Lower leg skin (tissue), 4 donors: ENCODE measurements at places on chromosomes 7 and 10. TPM values are rescaled to one million over a fixed set of nuclear protein-coding genes. Genes with fewer than 3 reads are reported as not detected.

ERVW-1 gene
- not detected for total RNA-seq

CREB5 gene
- total RNA-seq = 15.0 TPM

MACC1 gene
- 15.9 TPM for total RNA-seq

HMX3 gene
- total RNA-seq = not detected

CYP51A1 gene
- total RNA-seq = 62.4 TPM

NPY4R2 gene
- not detected for total RNA-seq

SERPINE1 gene
- 8.9 TPM for total RNA-seq

OR6B1 gene
- not detected for total RNA-seq

MLXIPL gene
- 1.3 TPM for total RNA-seq

APBB1IP gene
- total RNA-seq = 2.5 TPM

AKR1C4 gene
- not detected for total RNA-seq

UFSP1 gene
- 6.1 TPM for total RNA-seq

CYP2C8 gene
- not detected for total RNA-seq

PNLIPRP2 gene
- not detected for total RNA-seq

BHLHA15 gene
- total RNA-seq = 18.5 TPM

OR2A5 gene
- total RNA-seq = not detected

PAPOLB gene
- total RNA-seq = not detected

SHH gene
- total RNA-seq = not detected

C1QL3 gene
- not detected for total RNA-seq

CDK14 gene
- 8.4 TPM for total RNA-seq

MYL7 gene
- not detected for total RNA-seq

OR2A7 gene
- total RNA-seq = 52.1 TPM

ZFYVE27 gene
- total RNA-seq = 22.0 TPM

SLC18A3 gene
- total RNA-seq = not detected

FKBP6 gene
- 0.15 TPM for total RNA-seq

CRPPA gene
- 1.5 TPM for total RNA-seq

SFTPA1 gene
- not detected for total RNA-seq

TACR2 gene
- total RNA-seq = not detected

DBF4 gene
- 8.0 TPM for total RNA-seq

AUTS2 gene
- total RNA-seq = 41.9 TPM

KRIT1 gene
- 59.0 TPM for total RNA-seq

CALN1 gene
- total RNA-seq = 4.8 TPM

CHST15 gene
- 20.4 TPM for total RNA-seq

AFAP1L2 gene
- total RNA-seq = 14.6 TPM

FAM25C gene
- total RNA-seq = 69.4 TPM

HOXA5 gene
- total RNA-seq = 5.1 TPM

THSD7A gene
- 0.30 TPM for total RNA-seq

ITPRID1 gene
- total RNA-seq = 16.7 TPM

PAXIP1 gene
- total RNA-seq = 12.3 TPM

MARVELD1 gene
- 22.5 TPM for total RNA-seq
